ENCODE measurements at places on chromosomes 5 and 9. TPM values are rescaled to one million over a fixed set of nuclear protein-coding genes. Genes with fewer than 3 reads are reported as not detected.

The KIAA0825 gene
- total RNA-seq: 2.3 TPM

DNA sequence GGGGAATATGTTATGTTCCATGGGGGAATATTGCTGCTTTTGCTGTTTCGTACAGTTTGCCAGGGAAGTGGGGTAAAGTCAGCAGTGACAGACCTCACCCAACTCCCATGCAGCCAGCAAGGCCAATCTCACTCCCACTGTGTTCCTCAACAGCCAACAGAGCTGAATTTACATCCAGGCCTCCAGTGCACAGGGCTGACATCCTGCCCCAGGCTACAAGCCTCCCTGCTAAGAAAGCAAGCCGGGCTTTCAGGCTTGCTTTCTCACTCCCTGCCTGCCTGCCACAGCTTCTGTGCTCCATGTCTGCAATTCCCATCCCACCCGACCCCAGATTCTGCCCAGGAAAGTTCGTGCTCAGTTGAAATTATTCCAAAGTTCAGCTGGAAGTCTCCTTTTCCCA is 25.5 kb upstream of the SNCAIP start:
- DNase-seq: no peak

The CAMK4 gene
- 22.5 TPM for total RNA-seq

DNA sequence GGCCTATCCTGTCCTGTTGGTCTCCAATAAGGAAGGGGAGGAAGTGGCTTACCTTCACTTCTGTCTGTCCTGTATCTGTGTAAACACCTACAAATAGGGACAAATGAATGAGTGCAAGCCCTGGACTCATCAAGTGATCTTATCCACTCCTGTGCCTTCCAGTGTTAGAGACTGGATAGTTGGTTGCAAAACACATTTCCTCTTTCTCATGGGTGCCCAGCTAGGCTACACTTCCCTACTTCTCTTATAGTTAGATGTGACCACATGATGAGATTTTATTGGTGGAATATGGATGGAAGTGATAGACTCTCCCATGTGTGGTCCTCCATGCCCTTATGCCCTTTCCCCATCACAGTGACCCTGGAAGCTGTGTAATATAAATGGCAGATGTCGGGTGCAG is 16.9 kb upstream of the PFDN1 start:
- no peak for DNase-seq

DNA sequence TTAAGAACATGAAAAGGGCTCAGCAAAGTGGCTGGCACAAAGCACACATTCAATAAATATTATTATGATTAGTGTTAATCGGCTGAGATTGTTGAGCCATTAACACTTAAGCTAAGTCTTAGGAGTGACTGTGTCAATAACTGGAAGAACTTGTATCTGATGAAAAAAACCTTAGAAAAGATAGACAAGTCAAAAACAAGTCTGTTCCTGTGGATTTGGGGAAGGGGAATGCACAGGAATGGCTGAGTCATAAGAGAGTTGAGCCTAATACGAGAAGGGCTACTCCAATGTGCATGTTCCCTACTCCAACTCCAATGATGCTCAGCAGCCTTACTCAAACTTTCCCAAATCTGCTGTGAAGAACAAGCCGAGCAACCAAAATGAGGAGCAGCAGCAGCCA is 53.9 kb downstream of the MED27 start:
- no peak for DNase-seq

DNA sequence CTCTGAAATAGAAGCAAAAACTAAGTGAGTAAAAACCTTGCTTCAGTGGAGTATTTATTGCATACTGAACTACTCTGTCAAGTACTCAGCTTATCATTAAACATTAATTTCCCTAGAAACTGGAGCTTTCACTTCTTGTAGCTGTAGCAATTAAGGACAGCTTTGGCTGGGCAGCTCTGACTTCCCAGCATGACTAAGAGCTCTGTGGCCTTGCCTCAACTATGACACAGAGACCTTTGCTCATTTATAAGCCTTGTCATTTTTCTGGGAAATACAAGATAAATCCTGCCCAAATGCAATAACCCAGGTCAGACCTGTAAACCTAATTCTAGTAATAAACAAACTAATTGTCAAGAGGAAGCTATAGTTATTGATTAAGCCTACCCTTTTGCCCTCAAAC is 65.4 kb upstream of the STK32A start:
- no peak for DNase-seq

The QRFP gene
- not detected for total RNA-seq

DNA sequence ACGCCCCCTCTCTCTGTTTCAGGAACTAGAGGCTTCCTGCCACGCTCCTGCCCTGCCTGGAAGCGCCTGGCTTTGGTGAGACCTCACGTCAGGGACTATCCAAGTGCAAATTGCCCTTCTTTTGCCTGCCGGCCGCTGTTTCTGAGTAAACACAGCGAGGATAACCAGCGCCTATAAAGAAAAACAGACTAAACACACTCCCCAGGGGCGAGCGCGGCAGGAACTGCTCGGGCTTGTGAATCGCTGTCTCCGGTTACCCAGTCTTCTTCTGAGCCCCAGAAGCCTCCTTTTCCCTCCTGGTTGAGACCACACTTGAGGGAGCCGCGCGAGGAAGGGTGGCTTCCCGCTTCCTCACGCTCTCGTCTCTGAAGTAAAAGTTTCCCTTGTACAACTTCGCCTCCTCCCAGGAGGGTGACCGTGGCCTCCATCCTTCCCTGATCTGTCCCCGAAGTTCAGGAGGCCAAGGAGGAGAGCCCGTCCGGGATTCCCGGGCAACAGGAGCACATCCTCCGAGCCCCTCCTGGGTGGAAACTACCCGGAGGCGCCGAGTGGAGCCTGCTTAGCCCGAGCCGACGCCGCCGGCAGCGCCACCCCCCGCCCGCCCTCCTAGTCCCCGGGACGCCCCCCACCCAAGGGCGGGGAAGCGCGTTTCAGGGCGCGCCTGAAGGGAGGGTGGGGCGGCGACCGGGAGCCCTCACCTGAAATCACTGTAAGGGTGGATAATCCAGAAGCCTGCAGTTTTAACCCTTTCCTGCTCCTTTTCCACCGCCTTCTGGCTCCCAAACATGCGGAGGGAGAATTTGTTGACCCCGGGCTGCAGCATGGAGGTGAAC is 993 bp downstream of the HCN1 start:
- no peak for DNase-seq

- DNase-seq: peak; percentile 84
Measured at GRCh38 chr9:33506626-33507370, 17.3 kb upstream of the ANKRD18B start.

GRCh38 chr5:141753971-141754713 is 72.1 kb upstream of the ARAP3 start:
- no peak for DNase-seq

DNA sequence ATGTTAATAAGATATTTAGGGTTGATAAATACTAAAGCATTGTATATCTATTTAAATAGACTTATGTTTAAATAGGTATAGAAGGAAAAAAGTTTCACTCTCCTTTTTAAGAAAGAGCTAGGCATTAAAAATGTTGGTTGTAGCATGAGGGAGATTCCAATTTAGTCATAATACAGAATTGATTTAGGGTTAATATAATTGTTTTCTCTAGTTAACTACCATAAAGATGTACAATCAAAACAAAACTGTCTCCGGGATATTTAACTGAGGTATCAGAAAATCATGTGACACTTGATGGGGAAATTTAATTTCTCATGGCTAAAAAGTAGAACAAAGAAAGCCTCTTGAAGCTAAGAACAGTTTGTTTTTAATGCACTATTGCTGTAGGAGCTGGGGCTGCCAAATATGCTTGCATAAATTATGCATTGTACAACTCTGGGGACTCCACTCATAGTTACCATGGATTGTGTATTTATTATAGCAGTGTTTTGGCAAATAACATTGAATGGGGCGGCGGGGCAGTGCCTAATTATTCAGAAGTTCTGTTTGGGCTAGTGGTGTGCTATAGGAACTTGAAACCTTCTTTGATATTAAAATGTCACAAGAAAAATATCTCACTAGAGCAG is 44.2 kb downstream of the SMC2 start:
- no peak for DNase-seq

DNA sequence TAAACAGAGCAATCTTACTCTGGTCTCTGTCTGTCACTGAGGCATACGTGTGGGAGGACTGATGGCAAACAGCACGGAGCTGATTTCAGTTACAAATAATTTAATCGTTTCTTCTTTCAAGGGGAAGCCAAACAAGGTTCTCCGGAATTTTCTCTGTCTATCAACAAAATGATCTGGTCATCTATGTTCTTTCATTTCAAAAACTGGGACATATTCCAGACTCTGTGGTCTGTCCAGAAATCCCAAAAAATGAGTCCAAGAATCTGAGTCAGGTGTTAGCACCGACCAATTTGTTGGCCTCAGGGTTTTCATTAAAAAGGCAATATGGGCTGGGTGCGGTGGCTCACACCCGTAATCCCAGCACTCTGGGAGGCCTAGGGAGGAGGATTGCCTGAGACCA is 69.9 kb upstream of the ZNF608 start:
- DNase-seq: no peak

The ANKRD20A1 gene
- total RNA-seq: 0.97 TPM

- DNase-seq: peak; percentile 83
Measured at GRCh38 chr5:169980418-169981053, at the start of gene INSYN2B. Gene INSYN2B (minus strand): TSS chr5:169980495. CDS start chr5:169883898, 96,597 bp downstream.

DNA sequence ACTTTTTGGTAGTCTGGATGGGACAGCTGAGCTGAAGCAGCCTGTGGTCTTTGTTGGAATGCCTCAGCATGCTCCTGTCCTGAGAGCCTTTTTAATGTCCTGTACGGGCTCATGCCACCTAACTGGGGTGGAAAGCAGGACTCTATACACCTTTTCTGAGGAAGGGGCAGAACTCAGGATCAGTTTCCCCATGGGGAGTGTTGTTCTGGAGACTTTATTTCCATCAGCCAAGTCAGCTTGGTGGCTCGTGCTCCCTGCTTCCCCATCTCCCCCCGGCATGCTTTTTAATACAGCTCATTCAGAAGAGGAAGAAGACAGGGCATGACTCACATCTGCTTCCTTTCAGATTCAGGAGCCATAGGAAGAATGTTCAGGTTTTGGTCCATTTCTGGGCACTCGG is 5.1 kb upstream of the SEPTIN8 start:
- no peak for DNase-seq

DNA sequence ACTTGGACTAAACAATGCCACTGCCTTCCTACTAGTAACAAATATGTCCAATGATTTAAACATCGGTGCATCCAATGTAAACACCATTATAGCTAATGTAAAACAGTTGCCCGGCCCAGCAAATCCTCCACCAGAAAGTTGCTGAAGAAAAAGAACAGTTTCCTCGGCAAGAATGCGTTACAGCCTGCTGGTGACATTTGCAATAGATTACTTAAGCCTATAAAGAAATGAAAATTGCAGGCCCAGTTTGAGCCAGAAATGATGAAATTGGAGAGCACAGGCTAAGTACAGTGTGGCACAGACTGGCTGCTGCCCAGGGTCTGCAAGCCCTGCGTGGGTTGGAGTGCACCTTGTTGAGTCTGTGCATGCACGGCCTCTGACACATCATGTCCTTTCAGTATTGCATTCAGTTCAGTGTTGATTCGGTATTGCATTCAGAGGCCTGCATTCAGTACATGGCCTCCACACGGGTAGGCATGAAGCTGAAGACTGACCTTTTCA is 406.0 kb upstream of the KLF4 start:
- DNase-seq: no peak

DNA sequence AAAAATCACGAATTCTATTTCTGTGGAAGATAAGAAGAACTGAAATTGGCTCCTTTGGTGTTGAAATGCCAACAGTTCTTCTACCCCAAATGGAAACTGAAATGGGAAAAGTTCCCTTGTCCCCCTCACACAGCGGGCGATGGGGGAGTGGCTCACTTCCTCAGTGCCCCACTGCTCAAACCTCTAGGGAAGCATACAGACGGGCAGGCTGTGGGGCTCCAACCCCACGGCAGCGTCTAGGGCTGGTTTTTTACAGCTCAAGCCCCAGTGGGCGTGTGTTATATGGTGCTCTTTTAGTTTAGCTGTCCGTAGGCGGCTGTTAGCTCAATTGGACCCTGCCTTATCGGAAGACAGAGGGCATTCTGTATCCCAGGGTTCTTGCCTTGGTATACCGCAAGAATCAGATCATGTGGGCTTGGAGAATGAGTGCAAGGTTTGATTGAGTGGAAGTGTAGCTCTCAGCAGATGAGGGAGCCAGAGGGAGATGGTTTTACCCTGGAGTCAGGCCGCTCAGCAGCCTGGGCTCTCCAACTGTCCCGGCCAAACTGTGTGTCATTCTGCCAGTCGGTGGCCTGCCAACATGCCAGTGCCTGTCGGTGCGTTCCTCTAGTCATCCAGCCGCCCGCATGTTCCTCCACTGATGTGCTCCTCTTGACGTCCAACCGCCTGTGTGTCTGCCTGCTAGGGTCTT is 166.3 kb upstream of the ZNF608 start:
- DNase-seq: no peak
